ENCODE measurements at places on chromosomes 11 and 22. TPM values are rescaled to one million over a fixed set of nuclear protein-coding genes. Genes with fewer than 3 reads are reported as not detected.

SCGB2A2 gene
- not detected for total RNA-seq

SCN4B gene
- total RNA-seq: 5.5 TPM

LZTR1 gene
- total RNA-seq: 33.7 TPM

DNA sequence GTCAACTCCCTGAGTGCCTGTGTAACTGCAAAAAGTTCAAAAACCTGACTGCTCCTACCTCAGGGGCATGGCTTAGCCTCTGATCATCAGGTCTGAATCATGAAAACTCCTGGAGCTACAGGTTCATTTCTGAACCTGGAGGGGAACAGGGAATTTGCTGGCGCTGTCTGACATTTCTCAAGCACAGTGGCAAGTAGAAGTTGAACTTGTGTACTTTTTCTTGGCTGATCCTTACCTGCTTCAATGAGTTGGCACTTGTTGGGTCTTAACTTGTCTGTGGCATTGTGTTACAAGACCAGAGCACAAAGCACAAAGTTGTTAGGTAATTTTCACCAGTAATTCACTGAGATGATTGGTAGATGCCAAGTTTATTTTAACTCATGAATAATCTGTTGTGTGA lies 3.3 kb downstream of the TMEM109 start:
- no peak for DNase-seq
- H3K4me1 ChIP-seq: peaks cover 34% of the 10 kb centered on the region
- no peak overlapping the region for H3K27ac ChIP-seq
- H3K4me3 ChIP-seq: no peak overlapping the region
- H3K36me3 ChIP-seq: peaks cover 20% of the 10 kb centered on the region

- no peaks in the 10 kb centered on the region for H3K27me3 ChIP-seq
- H3K27ac ChIP-seq: no peak overlapping the region
- no peak overlapping the region for H3K4me3 ChIP-seq
- DNase-seq: no peak
Measured at GRCh38 chr22:22928666-22929380, 41.2 kb downstream of the IGLL5 start.

GRCh38 chr22:31049815-31050420 lies 31.2 kb upstream of the SMTN start:
- H3K4me1 ChIP-seq: peaks cover 15% of the 10 kb centered on the region
- no peak overlapping the region for H3K4me3 ChIP-seq
- H3K27me3 ChIP-seq: no peaks in the 10 kb centered on the region
- no peaks in the 10 kb centered on the region for H3K36me3 ChIP-seq
- H3K27ac ChIP-seq: peak overlapping the region; percentile 36
- no peak for DNase-seq

DNA sequence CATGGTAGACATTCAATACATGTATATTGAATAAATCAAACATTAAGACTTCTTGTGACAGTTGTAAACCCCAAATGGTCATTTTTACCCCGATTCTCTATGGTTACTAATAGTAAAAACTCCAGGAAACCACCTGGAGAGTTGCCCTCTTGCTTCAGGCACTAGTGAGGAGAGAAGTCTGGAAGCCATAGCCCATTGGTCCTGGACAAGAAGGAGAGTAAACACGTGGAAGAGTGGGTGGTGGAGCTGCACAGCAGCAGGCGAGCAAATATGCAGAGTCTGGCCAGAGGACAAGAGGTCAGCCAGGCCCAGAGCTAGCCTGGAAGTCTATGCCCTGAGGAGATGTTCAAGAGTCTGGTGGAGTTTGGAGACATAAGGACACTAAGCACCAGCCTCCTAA lies 17.7 kb downstream of the DCHS1 start:
- DNase-seq: no peak
- H3K4me3 ChIP-seq: no peak overlapping the region
- no peaks in the 10 kb centered on the region for H3K27me3 ChIP-seq
- peaks cover 33% of the 10 kb centered on the region for H3K4me1 ChIP-seq
- H3K36me3 ChIP-seq: peaks cover 21% of the 10 kb centered on the region
- peak overlapping the region; percentile 43 for H3K27ac ChIP-seq

DNA sequence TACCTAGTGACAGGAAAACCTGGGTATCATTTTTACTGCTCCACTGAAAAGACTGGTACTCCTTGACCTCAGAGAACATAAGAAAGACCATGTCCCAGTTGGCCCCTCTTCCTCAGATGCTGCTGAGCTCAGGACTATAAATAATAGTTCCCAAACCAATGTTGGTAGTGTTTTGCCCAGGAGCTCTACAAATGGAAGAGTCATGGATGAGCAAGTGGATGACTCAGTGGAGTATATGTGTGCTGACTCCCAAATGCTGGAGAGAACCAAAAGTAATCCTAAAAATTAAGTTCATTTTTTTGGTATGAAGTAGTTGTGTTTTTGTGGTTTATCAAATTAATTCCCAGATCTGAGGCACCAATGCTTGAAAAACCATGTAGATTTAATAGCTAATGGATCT lies 482.0 kb downstream of the KCNA4 start:
- no peak overlapping the region for H3K4me3 ChIP-seq
- no peak overlapping the region for H3K27ac ChIP-seq
- DNase-seq: no peak
- H3K36me3 ChIP-seq: no peaks in the 10 kb centered on the region
- no peaks in the 10 kb centered on the region for H3K4me1 ChIP-seq
- H3K27me3 ChIP-seq: no peaks in the 10 kb centered on the region

DNA sequence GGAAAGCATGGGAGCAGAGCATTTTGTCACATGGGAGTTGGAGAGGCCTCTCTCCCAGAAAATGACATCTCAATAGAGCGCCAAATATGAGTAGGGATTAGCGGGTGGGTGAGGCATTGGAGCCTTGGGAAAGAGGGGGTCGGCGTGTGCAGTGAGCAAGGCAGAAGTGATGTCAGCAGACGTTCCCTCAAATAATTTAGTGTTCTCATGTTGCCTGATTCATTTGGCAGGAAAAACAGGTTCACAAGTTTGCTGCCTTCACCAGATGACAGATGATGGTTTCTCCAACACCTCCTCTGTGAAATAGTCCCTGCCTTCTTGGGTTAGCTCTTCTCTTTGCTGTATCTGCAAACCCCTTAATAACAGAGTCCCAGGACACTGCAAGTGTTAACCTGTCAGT lies 118.5 kb upstream of the ARHGAP20 start:
- H3K4me3 ChIP-seq: no peak overlapping the region
- no peak overlapping the region for H3K27ac ChIP-seq
- DNase-seq: no peak
- H3K36me3 ChIP-seq: no peaks in the 10 kb centered on the region
- no peaks in the 10 kb centered on the region for H3K4me1 ChIP-seq

GRCh38 chr11:18394928-18395734 lies 768 bp downstream of the LDHA start:
- H3K36me3 ChIP-seq: peaks cover 35% of the 10 kb centered on the region
- no peaks in the 10 kb centered on the region for H3K27me3 ChIP-seq
- peak overlapping the region; percentile 75 for H3K4me3 ChIP-seq
- H3K4me1 ChIP-seq: peaks cover 23% of the 10 kb centered on the region

GRCh38 chr22:39383841-39384625 lies 15.5 kb upstream of the TAB1 start:
- H3K27me3 ChIP-seq: no peaks in the 10 kb centered on the region
- DNase-seq: no peak
- peaks cover 3% of the 10 kb centered on the region for H3K4me1 ChIP-seq
- no peak overlapping the region for H3K4me3 ChIP-seq
- H3K27ac ChIP-seq: no peak overlapping the region
- H3K36me3 ChIP-seq: no peaks in the 10 kb centered on the region

GRCh38 chr11:96215110-96215782 lies 127.7 kb downstream of the MAML2 start:
- no peaks in the 10 kb centered on the region for H3K36me3 ChIP-seq
- H3K27ac ChIP-seq: peak overlapping the region; percentile 82
- H3K27me3 ChIP-seq: no peaks in the 10 kb centered on the region
- H3K4me1 ChIP-seq: peaks cover 64% of the 10 kb centered on the region

DNA sequence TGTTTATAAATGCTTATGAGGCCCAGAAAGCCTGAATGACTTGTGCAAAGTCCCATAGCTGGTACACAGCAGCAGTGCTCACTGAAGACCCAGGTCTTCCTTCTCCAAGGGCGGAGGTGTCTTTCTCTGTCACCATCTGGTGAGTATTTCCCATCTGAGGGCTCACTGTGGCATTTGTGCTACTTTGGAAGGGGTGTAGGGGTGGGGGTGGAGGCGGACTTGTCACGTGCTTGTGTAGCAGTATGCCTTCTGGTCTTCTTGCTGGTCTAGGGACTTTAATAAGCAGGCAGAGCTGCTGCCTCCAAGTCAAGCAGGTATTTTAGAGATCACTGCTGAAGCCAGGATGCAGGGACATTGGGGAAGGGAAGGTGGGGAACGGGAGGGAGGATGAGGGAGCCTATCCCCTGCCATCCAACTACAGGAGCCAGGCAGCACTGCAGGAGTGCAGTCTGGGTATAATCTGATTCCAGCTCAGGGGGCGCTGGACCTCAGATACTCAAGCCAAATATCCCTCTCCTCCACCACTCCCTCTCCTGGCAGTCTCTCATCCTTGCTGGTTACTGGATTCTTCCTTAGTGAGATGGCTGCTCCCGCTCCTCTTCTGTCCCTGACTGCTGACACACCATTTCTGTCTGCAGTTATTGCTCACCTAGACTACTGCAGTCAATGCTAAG lies 3.4 kb downstream of the ABCC8 start:
- no peaks in the 10 kb centered on the region for H3K36me3 ChIP-seq
- no peaks in the 10 kb centered on the region for H3K27me3 ChIP-seq
- H3K4me1 ChIP-seq: peaks cover 10% of the 10 kb centered on the region
- H3K27ac ChIP-seq: no peak overlapping the region

DNA sequence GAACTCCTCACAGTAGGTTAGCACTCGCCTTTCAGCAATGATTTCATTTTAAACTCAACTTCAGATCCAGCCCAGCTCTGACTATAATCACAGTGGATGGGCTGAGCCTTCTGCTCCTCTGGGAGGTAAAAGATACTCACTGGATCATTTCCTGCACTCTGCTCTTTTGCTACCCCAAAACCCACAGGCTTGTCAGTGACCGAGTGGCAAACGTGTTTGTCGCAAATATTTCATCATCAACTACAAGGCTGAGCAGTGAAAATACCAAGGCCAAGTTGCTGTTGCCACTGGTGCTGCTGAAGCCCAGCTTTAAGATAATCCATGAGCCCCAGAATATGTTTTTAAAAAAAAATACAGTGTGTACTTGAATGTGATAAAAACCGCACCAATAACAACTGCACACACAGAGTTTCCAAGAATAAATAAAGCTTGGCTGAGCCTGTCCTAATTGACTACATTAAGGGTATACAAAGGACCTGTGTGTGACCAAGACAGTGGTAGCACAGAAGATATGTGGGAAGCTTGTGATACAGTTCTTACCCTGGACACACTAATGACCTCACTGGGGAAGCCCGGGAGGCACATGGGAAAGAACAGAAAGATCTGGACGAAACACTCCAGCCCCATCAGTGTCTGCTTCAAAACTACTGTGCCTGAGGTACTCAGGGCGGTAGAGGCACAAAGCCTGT lies 41.3 kb downstream of the ABTB2 start:
- no peak overlapping the region for H3K4me3 ChIP-seq
- H3K4me1 ChIP-seq: peaks cover 3% of the 10 kb centered on the region
- no peaks in the 10 kb centered on the region for H3K27me3 ChIP-seq
- DNase-seq: no peak
- H3K27ac ChIP-seq: no peak overlapping the region
- no peaks in the 10 kb centered on the region for H3K36me3 ChIP-seq

DNA sequence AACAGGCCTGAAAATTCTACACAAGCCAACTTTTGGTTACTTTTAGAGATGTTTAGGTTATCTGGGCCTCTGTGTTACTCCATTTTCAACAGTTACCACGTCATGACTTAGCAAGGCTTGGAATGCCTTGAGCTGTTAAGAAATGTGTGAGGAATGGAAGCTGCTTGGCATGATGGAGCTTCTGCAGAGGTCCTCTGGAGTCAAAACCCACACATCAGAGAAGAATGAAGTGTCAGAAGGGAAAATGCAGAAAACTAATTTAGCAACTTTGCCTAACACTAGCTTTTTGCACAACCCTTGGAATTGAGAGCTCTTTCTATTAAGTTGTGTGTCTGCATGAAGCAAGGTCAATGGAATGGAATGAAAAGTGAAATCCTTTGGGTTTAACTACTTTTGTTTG lies 27.4 kb downstream of the FAT3 start:
- H3K27ac ChIP-seq: no peak overlapping the region
- H3K27me3 ChIP-seq: no peaks in the 10 kb centered on the region
- no peaks in the 10 kb centered on the region for H3K36me3 ChIP-seq
- no peaks in the 10 kb centered on the region for H3K4me1 ChIP-seq
- no peak for DNase-seq
- no peak overlapping the region for H3K4me3 ChIP-seq

DNA sequence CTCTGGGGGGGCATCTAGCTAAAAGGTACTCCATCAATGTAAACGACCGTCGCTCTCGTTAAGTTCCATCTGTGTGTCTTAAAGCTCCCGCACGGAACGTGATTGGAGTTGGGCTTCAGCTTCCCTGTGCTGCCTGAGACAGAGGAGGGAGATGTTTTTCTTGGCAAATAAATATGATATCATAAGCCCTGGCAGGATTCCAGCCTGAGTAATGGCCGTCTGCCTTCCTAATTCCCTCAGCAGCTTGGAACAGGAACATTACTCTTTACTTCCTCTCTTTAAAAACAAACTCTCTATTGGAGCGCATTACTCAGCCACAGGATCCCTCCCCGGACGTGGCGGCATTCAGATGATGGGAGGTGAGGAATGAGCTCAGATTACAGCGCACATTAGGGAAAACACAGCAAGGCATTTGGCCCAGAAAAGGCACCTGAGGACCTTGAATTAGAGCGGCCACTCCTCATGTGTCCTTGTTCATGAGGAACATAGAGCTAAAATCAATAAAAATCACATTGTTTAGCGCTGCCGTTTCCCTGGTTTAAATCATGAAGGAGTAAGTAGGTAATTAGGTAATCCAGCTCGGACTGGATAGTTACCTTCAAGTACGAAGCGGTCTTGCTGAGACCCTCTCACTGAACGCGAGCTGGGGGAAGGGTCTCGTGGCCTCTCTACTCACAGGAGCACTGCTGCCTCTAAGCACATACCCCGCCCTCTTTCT lies 230.4 kb downstream of the ST3GAL4 start:
- H3K36me3 ChIP-seq: no peaks in the 10 kb centered on the region
- H3K27me3 ChIP-seq: no peaks in the 10 kb centered on the region
- peaks cover 12% of the 10 kb centered on the region for H3K4me1 ChIP-seq
- H3K4me3 ChIP-seq: peak overlapping the region; percentile 13
- peak; percentile 28 for DNase-seq
